Left kidney (tissue), 8 donors: ENCODE measurements at places on chromosomes 2 and 18. TPM values are rescaled to one million over a fixed set of nuclear protein-coding genes. Genes with fewer than 3 reads are reported as not detected.

FLACC1 gene
- polyA plus RNA-seq = 3.1 TPM

SLC4A3 gene
- polyA plus RNA-seq = 7.9 TPM

PAIP2B gene
- polyA plus RNA-seq = 21.6 TPM

POTEC gene
- polyA plus RNA-seq = 0.03 TPM

ANO7 gene
- polyA plus RNA-seq = 2.5 TPM

TRIM43 gene
- 0.62 TPM for polyA plus RNA-seq

SLC11A1 gene
- 0.58 TPM for polyA plus RNA-seq

GKN1 gene
- polyA plus RNA-seq = not detected

- peak; percentile 0 for DNase-seq
Measured at GRCh38 chr2:125516496-125517109, 1139.4 kb upstream of the GYPC start.

DNA sequence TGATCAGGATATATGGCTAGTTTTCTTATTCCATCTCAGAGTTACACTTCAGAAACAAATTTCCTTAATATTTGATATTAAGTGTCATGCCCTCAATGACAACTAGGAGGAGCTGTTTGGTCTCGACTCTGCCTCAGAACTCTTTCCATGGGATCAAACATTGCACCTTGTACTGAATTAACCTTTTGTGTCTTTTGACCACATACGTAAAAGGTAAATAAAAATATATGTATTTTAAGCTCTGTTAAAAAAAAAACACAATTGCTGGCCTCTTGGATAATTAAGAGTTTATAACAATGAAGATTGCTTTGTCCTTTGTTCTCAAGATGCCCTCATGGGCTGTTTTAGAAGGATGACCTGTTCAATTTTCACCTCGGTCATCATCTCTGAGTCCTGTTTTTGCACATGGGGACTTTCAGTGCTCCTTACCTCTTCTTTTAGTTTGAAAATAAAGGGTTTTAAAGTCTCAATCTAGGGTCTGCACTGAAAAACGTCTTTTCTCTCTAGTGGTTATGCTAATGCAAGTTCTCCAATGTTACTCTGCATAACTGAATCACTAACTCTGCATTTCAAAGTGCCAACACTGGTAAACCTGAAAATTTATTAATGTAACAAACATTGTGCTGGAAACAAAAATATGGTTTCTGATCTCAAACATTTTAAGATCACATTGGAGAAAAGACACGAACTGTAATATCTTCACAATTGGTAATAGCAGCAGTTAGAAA lies 18.8 kb upstream of the FN1 start:
- DNase-seq = no peak

DNA sequence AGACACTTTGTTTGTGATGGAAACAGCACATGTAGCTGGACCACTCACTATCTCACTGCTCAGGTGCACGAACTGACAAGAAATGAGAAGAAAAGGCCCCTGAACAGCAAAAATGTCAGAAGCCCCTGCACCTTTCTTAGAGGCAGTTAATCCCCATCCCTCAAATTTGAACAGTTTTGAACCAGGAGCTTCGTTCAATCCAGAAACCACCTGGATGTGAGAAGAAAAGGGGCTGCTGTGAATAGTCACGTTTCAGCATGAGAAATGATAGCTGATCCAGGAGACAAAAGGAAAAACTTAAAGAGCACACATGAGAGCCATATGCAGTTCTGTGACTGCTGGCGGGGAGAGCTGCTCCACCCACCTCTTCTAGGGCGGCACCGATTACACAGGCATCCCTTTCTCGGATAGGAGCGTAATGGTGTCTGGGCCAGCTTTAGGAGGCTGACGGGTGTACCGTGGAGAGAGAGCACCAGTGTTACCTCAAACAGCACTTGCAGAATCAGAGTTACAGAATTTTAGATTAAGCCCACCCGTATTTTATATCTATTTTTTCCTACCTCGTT lies 117.0 kb upstream of the EML6 start:
- DNase-seq = no peak

DNA sequence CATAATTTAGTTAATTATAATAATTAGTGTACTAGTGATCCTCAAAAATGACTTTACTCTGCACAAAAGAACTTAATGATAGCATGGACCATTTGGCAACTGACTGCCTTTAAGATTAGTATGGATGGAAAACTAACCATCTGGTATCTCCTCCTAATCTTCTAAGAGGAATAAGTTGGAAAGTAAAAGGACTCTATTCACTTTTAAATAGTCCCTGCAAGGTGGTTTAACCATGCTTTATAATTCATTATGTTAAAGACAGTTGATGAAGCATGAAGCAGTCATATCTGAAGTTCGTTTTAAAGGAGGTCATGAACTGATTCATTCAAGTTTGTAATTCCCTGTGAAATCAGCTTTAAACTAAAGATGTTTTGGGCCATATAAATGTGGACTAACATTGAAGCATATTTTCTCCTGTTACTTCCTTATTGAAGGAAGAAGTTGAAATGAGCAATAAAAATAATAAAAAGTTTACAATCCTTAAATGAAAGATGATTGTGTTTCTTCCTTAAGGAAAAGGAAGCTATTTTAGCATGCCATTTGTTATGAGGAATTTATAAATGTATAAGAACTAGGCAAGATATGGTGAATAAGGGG lies 446.0 kb downstream of the XIRP2 start:
- no peak for DNase-seq

DNA sequence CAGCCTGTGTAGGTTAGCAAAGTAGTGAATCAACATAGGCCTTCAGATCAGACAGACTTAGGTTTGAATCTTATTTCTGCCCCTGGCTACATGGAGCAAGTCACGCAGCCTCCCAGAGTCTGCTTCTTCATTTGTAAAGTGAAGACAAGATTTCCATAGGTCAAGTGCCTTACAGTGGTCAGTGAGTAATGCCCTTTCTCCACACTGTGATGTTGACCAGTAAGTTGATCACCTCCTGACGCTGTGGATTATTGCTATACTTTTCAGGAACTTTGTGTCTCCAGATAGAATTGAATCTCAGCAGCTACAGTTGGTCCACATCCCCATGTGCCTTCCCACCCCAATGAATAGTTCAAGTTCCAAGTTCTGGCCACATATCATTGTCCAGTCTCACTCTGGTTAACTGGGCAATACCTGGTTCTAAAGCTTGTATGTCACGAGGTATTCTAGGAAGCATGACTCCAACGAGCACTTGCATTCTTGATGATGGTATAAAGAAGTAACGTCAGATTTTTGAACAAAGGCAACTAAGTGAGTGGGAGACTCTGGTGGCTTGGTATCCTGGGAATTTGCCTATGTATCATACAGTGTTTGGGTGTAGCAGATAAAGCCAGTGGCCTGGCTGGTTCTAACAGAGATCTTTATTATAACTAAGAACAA lies 2.1 kb upstream of the CLIP4 start:
- DNase-seq = no peak

- no peak for DNase-seq
Measured at GRCh38 chr18:2441544-2441943, 129.8 kb downstream of the METTL4 start.

GRCh38 chr2:158783923-158784322 lies 11.2 kb upstream of the DAPL1 start:
- no peak for DNase-seq

DNA sequence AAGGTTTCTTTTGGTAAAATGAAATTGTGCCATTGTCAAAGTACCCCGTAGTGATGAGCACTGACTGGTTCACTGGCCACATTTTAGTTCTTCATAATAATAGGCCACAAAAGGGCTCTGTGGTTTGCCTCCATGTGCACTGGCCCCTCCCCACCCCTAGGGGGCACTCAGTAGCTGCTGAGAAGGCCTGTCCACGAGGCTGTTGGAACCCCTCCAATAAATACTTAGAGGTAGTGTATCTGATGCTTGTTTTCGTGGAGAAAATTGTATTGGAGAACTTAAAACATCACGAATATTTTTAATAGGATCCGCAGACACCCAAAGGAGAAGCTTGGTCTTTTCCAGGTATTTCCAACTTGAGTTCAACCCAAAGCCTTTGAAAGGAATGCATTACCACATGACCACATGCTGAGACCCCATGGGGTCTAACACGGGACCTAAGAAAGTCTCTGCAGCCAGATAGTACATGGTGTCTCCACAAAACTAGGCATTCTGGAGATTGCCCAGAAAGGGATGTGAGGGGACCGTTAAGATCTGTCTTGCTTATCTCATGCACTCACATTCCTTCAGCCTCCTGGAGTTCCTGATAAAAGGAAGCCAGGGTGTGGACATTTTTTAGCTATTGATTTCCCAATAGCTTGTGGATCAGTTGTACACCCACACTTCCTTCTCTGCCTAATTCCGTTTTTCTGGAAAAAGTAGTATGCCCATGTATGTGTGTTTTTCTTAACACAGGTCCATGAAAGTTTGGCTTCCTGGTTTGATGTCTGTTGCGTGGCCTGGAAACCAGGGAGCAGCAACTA lies 28.5 kb upstream of the NOSTRIN start:
- DNase-seq = no peak

GRCh38 chr2:212424082-212424481 lies 114.5 kb downstream of the ERBB4 start:
- DNase-seq = no peak

DNA sequence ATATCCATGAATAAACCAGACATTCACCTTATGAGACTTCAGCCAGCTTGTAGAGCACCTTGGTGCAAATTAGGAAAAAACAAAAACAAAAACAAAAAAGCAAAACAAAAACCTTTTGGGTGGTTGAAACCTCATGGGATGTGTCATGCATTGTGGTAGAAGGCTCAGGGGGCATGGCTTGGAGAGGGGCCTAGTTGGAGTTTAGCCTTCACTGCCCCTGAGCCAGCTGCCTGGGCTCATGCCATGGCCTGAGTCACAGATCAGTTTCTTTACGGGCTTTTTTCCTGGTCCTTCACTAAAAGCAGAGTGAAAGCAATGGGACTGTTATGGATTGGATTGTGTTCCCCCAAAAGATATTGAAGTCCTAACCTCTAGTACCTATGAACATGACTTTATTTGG lies 22.0 kb upstream of the DAPL1 start:
- no peak for DNase-seq

GRCh38 chr2:36672199-36672598 lies 24.3 kb upstream of the VIT start:
- no peak for DNase-seq

DNA sequence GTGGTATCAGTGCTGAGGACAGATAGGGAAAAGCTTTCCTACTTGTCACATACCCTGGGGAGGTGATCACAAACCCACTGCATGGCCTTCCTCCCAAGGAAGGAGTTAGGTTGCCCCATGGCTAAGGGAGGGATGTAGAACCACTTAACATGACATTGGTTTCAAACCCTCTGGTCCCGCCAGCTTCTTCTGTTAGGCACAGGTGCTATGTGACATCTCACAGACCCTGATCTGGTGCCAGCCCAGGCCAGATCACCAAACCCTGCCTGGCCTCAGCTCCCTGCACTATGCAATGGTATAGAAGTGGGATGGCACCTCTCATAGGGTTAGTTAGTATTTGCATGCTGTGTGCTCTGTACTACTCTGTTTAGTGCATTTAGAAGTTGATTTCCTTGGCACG lies 58.0 kb downstream of the TCF7L1 start:
- DNase-seq = no peak

- DNase-seq = no peak
Measured at GRCh38 chr2:9652898-9653479, 22.2 kb upstream of the YWHAQ start.
